ENCODE measurements at places on chromosomes 7 and 10.

- no peak for DNase-seq
These were observed 64.3 kb upstream of the ZNF32 start for GRCh38 chr10:43712821-43713584.

DNA sequence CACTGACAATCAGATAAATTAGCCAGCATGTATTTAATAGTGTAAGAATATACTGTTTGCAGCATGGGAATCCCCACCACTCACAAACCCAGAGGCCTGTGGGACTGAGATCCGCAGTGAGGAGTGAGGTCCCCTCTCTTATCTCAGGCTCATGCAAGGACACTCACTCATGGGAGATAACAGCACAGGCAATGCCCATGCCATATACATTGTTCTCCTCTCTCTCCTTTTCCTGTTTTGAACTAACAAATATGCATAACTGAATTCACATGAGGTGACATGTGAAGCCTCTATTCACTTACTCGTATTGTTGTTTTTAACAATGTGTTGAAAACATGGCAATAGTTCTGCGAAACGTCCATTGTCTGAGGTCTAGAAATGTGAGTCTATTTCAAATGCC lies 230.5 kb downstream of the ARHGAP21 start:
- DNase-seq, result no peak

GRCh38 chr7:100706672-100707311 lies 871 bp downstream of the POP7 start:
- DNase-seq, result no peak

- DNase-seq, result no peak
These were observed 3.8 kb downstream of the REEP3 start for GRCh38 chr10:63525021-63525420.

GRCh38 chr10:24324651-24325050 lies 115.7 kb downstream of the KIAA1217 start:
- no peak for DNase-seq

Data from effector memory CD4-positive, alpha-beta T cell (primary cell).